ENCODE measurements at places on chromosomes 12 and 14. TPM values are rescaled to one million over a fixed set of nuclear protein-coding genes. Genes with fewer than 3 reads are reported as not detected.

The CALM1 gene
- 230 TPM for total RNA-seq

The TRPV4 gene
- total RNA-seq, result 1.1 TPM

The PMCH gene
- not detected for total RNA-seq

The LIN7A gene
- 12.1 TPM for total RNA-seq

The RHOJ gene
- 4.2 TPM for total RNA-seq

The CPNE6 gene
- total RNA-seq, result not detected

The ADAM21 gene
- total RNA-seq, result 1.4 TPM

The CYP46A1 gene
- 1.4 TPM for total RNA-seq

The WBP11 gene
- 18.1 TPM for total RNA-seq

The KCNA5 gene
- not detected for total RNA-seq

The ACOT4 gene
- 0.49 TPM for total RNA-seq

The MYF6 gene
- total RNA-seq, result not detected

All from cardiac atrium fibroblast (primary cell).